ENCODE measurements at places on chromosomes 7 and 10.
A peak's percentile ranks its signal among the peaks of the same experiment; 100 is the strongest.

DNA sequence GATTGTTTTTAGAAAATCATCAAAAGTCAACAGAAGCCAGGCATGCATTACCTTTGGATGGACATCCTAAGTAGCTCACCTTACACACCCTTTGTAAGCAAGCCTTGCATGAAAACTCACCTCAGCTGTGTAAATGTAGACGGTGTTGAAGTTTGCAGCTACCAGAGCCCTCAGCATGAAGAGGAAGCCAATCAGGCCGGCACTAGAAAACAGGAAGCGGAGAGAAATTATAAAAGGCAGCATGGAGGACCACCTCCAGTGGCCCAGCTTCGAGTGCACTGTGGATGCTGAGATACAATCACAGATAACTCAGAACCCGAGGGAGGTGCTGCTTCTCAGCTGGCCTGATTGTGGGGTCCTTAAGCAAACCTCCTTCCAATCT, 75.3 kb downstream of the SVOPL start:
- H3K4me3 ChIP-seq = no peak overlapping the region
- DNase-seq = peak; percentile 38
- H3K36me3 ChIP-seq = no peaks in the 10 kb centered on the region
- peak overlapping the region; percentile 86 for H3K27ac ChIP-seq

- DNase-seq = no peak
- no peak overlapping the region for H3K27ac ChIP-seq
- H3K36me3 ChIP-seq = no peaks in the 10 kb centered on the region
- no peak overlapping the region for H3K4me3 ChIP-seq
- H3K27me3 ChIP-seq = no peaks in the 10 kb centered on the region
- H3K4me1 ChIP-seq = no peaks in the 10 kb centered on the region
These were observed 211.2 kb downstream of the GLI3 start for GRCh38 chr7:42025635-42026375.

DNA sequence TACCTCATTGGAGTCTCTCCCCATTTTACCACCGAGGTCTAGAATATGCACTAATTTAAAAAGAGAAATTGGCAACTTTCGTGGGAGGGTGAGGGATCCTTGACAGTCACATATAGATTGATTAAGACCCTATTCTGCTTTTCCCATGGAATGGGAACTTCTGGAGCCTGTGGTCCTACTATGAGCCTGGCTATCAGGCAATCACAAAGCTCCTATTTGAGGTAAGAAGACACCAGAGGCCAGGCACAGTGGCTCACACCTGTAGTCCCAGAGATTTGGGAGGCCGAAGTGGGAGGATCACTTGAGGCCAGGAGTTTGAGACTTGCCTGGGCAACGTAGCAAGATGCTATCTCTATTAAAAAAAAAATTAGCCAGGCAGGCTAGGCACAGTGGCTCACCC, 104.7 kb upstream of the CCNY start:
- no peak for DNase-seq
- H3K27ac ChIP-seq = no peak overlapping the region
- no peaks in the 10 kb centered on the region for H3K27me3 ChIP-seq
- H3K36me3 ChIP-seq = no peaks in the 10 kb centered on the region

- H3K4me1 ChIP-seq = no peaks in the 10 kb centered on the region
- H3K27me3 ChIP-seq = no peaks in the 10 kb centered on the region
- H3K27ac ChIP-seq = no peak overlapping the region
- no peaks in the 10 kb centered on the region for H3K36me3 ChIP-seq
These were observed 33.6 kb downstream of the DGKB start for GRCh38 chr7:14868937-14869336.

DNA sequence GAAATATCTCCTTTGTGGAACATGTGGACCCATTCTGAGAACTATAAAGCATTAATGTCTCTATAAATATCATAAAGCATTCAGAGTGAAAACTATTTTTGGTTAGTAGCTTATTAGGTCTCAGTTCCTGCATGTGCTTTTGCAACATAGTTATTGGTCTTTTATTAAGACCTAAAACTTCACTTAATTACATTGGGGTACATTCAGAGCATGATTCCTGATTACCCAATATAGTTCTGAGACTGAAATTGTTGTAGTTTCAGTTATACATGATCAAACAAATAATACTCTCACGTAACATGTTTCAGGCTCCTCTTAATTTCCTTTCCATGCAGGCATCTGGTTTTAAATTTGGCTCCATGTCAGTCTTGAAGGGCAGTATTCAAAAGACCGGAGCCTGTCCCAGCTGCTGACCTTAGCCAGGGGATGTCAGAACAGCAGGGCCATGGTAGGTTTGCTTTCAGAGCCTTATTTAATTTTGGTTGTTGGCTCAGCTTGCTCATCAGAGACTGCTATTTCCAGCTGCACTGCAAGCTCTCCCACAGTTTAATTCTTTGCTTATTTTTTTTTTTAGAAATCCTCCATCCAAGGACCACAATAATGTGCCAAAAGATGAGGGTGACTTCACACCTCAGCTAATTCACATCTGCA, 447.8 kb upstream of the FZD8 start:
- H3K4me3 ChIP-seq = no peak overlapping the region
- H3K27ac ChIP-seq = no peak overlapping the region
- H3K4me1 ChIP-seq = no peaks in the 10 kb centered on the region
- DNase-seq = no peak

- H3K27ac ChIP-seq = no peak overlapping the region
- no peak for DNase-seq
- H3K4me3 ChIP-seq = no peak overlapping the region
- no peaks in the 10 kb centered on the region for H3K36me3 ChIP-seq
- H3K4me1 ChIP-seq = peaks cover 6% of the 10 kb centered on the region
These were observed 17.5 kb upstream of the ANLN start for GRCh38 chr7:36372156-36372555.
